A375 (cell line): ENCODE measurements at places on chromosomes 7 and 10. TPM values are rescaled to one million over a fixed set of nuclear protein-coding genes. Genes with fewer than 3 reads are reported as not detected.

Gene IL6
- total RNA-seq = 4.3 and 4.7 TPM in 2 replicates

Gene CLCN1
- total RNA-seq = not detected in 2 replicates

Gene OR2A42
- not detected in 2 replicates for total RNA-seq

Gene CTAGE4
- not detected in 2 replicates for total RNA-seq

Gene ELN
- 0.04 TPM in 1 of 2 replicates, not detected in the other for total RNA-seq

Gene PDZD8
- total RNA-seq = 14.7 and 17.5 TPM in 2 replicates
